ENCODE measurements at places on chromosomes 1 and 21.
A peak's percentile ranks its signal among the peaks of the same experiment; 100 is the strongest.

- DNase-seq, result no peak
Measured at GRCh38 chr21:28442624-28443023, 550.1 kb downstream of the LTN1 start.

DNA sequence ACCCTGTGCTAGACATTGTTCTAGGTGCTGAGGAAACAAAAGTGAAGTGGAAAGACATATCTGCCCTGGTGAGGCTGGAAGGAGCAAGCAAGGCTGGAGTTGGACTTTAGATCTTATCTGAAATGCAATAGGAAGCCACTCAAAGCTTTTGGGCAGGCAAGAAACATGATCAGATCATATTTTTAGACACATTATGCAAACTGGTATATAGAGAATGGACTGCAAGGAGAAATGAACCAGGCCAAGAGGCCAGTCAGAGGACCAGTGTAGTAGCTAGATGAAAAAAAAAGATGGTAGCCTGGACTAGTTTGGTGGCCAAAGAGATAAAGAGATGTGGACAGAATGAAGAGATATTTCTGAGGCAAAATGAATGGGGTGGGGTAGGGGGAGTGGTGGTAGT, 46.3 kb downstream of the CCN1 start:
- no peak for DNase-seq

DNA sequence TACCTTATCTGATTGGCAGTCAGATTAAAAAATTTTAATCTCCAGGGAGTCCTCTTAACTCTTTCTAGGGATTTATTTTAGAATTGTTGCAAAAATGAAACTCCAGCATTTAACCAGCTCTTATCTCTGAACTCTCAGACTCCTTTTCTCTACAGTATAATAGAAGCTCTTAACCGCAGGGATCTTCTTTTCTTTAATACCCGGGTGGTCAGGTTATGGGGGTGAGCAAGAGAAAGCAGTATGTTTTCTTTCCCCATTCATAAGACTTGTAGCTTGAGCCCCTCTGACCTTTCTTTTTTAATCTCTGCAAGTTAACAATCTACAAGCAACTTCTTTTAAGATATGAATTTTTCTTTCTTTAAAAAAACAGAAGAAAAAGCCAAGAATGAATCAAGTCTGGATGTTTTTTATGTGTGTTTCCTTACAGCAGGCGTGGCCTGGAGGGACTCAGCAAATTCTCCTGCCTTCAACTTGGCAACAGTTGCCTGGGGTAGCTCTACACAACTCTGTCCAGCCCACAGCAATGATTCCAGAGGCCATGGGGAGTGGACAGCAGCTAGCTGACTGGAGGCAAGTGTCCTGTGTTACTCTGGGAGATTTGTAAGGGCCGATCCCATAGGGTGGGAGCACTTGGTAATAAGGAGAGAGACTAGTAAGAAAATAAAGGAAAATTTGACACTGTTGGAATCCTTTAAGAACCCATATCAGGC, 13.4 kb upstream of the OLFML3 start:
- no peak for DNase-seq

- peak; percentile 38 for DNase-seq
Measured at GRCh38 chr1:2451741-2452140, 24.3 kb upstream of the PLCH2 start.

GRCh38 chr21:41754479-41754891, 12.4 kb downstream of the RIPK4 start:
- no peak for DNase-seq

DNA sequence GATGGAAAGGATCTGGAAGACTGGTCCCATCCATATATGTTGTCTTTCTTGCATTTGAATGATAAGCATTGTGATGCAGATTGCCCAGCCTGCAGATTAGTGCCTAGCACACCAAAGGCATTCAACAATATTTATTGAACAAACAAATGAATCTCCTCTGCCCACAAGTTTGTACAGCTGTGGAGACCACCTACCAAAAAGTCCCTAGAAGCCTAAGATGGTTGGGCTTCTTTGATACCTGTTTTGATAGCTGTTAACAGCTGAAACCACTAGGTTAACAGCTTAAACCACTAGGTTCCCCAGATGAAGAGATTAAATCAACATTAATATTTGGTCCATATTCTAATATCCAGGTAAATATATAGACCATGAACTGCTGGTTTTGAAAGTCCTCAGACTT, 9.8 kb downstream of the DUSP10 start:
- no peak for DNase-seq

- no peak for DNase-seq
Measured at GRCh38 chr1:110771245-110772022, 96.7 kb upstream of the KCNA3 start.

GRCh38 chr1:225934711-225935110, 6.3 kb downstream of the LEFTY2 start:
- DNase-seq, result no peak

DNA sequence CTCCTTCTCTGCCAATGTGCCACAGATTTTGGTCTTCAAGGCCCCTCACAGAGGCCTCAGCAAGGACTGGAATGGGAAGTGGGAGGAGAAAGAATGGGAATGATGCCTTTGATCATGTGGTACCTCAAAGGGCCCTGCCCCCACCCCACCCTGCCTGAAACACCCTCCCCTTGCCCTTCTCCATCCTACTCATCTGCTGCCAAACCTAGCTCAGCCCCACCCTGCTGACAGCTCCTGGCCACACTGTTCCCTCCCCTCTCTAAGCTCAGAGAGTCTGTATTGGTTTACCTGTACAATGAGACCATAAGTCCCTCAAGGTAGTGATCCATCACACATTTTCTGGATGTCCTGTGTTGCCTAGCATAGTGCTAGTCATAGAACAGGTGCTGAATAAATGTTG, 6.7 kb upstream of the ARHGAP30 start:
- DNase-seq, result no peak

DNA sequence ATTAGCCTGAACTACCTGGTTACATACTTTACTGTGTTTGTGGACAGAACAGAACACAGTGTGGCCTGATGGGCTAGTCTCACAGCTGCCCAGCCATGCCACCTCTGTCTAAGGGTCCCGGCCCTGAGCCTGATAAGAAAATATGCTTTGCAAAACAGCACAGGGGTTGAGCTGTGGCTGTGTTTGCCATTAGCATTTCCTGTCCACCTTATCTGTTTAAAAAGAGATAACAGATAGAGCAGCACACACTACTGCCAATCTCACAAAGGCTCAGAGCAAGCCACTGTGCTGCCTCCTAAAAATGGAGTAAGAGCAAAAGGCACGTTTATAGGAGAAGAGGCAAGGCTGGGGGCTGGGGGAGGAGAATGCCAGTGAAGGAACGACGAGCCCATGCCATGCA, 95.0 kb downstream of the SUSD4 start:
- DNase-seq, result no peak

DNA sequence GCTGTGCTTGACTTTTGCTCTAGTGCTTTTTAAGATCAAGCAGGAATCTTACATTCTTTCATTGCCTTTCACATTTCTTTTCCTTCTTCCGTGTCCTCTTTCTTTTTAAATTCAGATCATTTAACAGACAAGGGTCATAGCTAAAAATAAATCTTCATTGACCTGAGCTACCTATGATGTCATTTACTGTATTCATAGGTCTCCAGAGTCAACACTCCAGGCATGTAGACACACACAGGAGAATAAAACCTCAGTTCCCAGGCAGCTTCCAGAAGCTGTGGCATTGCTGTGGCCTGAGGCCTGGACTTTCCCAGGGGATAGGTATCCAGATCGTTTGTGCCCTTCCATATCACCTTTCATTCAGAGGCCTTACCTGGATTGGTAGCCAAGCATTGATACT, 38.5 kb upstream of the ENAH start:
- peak; percentile 24 for DNase-seq

All from GM04503 (cell line).